ENCODE measurements at places on chromosomes 2 and 18.

GRCh38 chr18:159037-159652 lies 788 bp downstream of the USP14 start:
- DNase-seq: no peak

DNA sequence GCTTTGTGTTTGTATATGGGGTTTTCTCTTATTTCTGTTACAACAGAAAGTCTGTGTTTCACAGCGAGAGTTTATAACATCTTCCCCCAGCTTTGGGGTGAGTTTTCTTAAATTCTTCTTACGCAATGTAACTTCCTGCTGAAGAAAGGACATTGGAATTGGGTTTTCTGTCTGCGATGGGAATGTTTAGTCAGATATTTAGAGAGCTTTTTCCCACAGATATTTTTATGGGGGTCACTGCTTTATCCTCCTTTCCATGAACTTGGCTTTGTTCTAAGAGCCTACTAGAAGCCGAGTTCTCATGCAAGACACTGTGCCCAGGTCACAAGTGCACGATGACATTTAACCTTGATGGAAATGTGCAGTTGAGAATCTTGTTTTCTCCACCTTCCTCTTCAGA lies 22.1 kb downstream of the B3GNT2 start:
- DNase-seq: no peak

- DNase-seq: no peak
Measured at GRCh38 chr2:130156624-130157004, 11.7 kb upstream of the CCDC74B start.

GRCh38 chr2:192011196-192011595 lies 164.3 kb upstream of the CAVIN2 start:
- no peak for DNase-seq

DNA sequence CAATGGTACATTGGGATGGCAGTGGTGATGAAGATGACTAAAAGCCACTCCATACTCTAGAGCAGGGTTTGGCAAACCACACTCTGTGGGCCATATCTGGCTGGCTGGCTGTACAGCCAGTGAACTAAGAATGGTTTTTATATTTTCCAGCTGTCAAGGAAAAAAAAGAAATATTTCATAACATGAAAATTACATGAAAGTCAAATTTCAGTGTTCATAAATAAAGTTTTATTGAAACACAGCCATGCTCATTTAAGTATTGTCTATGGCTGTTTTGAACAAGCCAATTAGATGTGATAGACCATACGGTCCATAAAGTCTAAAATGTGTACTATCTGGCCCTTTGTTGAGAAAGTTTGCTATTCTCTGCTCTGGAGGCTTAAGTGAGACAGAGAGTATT lies 1.5 kb downstream of the TTC21B start:
- no peak for DNase-seq

- DNase-seq: no peak
Measured at GRCh38 chr2:165471349-165471950, 2.0 kb downstream of the CSRNP3 start.

DNA sequence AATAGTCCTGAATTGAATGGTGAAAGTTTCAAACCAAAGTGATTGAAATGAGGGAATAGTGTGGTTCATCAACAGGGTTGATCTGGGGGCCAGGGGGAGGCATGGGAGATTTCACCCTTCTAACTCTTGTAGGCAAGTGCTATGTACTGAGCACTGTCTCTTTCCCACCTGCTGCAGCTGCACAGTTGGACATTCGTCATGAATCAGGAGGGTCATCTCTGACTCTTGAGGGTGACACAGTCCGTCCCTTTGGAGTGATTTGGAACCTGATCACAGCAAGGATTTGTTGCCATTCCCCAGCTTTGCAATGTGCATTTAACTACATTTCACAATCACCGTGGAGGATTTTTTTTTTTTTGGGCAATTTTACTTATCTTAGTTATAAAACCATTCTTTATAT lies 224.6 kb downstream of the PHLPP1 start:
- no peak for DNase-seq

DNA sequence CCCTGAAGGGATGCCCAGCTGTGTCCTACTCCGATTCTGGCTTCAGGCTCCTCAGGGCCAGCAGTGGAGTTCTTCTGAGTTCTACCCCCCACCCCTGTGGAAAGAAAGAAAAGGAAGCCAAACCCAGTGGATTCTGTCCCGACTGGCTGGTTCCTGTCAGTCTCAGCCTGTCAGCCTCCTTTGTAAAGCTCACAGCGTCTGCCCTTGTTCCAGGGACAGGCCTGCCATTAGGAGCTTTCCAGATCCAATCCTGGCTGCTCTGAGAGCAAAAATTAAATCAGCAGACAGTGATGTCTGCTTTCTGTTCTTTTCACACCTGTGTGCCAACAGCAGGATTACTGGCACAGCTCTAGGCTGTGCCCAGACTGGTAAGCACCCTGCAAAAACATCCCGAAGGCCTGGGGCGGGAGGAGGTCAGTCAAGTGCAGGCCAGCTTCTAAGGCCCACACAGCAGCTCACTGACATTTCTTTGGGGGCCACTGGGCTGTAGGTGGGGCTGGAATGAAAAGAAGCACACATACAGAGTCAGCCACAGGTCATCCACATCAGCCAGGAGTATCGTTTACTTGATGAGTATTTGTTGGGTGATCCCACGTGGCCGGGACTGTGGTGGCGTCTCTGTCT lies 69.1 kb downstream of the EHD3 start:
- DNase-seq: no peak

GRCh38 chr18:8962192-8962779 lies 140.2 kb upstream of the NDUFV2 start:
- DNase-seq: no peak

DNA sequence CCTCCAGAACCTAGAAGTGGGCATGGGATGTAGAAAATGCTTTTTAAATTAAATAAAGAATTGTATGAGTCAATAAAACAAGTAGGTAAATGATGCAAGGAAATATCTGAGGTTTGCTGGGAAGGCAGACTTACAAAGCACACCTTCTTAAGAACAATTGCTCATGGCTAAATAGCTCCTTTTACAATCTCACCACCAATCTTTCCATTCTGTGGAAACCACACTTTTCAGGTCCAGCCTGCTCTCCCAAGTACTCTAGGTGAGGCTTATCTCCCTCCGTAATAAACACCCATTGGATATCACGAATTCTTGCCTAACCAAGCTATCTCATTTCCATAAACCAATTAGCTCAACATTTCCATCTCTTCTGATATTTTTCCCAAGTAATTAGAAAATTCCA lies 91.5 kb upstream of the SLC8A1 start:
- no peak for DNase-seq

DNA sequence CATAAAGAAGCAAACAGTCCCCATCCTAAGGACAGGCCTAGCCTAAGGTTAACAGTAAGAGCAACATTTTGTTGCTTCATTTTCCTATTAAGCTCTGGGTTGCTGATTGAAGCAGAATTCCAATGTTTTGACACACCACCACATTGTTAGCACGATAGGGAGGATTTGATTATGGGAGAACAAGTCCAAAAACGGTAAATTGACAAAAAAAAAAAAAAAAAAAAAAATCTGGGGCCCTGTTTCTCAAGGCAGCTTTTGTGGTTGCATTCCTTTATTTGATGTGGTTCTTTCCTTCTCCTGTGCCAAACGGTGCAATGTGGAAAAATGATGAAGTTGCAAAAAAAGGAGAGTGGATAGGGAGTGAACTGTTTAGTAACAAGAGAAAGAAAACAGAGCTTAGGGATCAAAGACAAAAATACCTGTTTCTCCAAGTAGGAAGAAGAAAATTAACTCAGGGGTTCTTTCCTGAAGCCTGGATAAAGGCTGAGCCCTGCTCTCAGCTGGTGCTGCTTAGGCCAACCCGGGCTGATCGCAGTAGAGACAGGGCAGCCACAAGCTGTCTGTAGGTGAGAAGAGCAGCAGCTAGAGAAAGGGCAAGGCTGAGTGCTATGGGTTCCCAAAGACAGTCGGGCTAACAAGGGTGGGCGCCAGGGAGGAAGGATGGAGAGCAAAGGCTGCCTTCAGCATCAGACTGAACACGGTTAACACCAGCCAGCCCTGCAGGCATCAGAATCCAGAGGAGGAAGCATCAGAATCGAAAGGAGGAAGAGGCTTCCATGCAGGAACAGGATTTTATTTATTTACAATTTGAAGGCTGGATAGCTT lies 167.8 kb upstream of the FOSL2 start:
- no peak for DNase-seq

DNA sequence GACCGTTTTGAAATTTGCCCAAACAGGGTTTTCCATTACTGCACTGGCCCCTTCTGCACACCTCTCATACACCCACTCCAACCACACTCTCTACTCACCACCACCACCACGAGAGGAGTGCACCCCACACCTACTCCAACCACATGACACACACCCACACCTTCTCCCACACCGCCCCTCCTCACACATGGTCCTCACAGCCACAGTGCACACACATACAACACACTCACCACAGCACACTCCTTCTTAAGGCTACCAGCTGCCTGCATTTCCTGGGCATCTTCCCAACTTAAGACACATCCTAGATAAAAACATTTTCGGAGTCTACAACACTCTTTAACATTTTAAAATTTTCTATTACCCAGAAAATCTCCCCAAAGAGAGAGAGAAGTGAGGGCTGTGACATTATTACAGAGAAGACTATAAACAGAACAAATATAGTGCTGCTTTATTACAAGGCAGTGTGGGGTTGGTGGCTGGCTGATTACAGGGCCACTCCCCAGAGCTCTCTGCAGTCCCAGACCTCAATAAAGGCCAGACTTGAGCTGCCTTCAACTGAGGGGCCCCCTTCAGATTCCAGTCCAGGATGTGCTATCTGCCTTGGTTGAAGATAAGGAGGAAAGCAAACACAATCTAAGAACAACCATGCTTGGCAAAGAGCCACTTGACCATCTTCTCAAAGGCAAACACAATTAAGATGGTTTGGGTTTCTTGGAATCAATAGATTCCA lies 36.1 kb downstream of the NHEJ1 start:
- DNase-seq: no peak

DNA sequence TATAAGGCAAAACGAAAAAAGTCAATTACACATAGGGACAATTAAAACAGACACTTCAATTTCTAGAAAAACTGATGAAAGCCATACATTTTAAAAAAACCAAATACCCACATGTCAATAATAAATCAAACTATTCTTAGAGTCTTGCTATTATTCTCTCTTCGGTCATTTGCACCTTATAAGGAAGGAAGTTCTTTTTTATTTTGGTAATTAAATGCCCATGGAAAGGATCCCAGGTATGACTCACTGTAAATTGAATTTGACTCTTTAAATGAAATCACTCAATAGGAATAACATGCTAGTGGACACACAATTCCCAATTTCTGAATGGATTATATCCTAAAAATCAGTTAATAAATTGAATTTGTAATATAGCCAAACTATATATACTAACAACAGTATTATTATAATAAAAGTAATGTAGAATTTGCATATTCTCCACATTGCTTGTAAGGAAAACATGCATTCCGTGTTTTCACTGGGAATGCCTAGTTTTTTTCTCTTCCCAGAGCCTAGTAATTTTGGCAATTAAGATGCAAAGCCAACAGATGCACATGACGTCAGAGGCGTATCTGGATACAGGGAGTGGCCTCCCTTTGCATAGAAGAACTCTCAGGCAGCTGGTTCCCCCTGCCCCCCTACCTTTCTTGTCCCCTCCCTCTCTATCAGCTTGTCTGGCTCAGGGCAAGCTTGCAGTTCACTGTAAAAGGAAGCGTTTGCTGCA lies 153.5 kb upstream of the PGAP1 start:
- DNase-seq: no peak

DNA sequence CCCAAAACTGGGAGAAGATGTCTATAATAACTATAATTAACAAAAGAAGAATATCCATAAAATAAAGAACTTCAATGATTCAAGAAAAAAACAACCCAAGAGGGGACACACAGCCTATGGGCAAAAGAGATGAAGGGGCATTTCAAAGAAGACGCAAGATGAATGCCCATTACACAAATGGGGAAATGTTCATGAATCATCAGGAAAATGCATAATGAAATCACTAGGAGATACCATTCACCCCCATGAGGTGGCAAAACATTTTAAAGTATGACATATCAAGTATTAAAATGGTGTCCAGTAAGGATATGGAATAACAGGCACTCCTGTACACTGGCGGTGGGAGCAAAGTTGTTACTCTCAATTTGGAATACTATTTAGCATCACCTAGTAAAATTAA lies 183.3 kb downstream of the TXNL1 start:
- DNase-seq: no peak

DNA sequence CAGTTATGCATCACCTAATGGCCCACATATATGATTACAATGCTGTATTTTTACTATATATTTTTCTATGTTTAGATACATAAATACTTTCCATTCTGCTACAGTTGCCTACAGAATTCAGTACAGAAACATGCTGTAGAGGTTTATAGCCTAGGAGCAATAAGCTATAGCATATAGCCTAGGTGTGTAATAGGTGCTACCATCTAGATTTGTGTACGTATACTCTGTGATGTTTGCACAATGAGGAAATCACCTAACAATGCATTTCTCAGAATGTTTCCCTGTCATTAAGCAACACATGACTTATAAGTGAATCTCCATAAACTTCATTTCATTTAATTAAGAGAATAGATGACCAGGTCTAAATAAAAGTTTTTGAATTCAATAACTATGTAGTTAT lies 43.5 kb downstream of the SLC38A11 start:
- no peak for DNase-seq

DNA sequence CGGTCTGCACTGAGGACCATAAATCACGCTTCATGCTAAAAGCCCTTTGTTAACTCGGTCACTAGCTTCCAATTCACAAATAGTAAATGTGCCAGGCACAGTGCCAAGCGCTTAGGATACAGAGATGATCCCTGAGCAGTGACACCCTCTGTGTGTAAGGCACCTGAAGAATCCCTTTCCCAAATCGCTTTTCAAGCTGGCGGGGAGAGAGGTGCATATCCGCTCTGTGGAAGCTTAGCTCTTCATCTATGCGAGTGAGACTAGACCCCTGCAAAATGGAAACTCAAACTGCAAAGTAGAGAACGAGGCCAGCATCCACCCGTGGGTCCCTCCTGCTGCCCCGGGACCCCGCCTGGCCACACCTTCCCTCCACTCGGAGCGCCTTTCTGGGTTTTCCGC lies 2.4 kb downstream of the PIEZO2 start:
- DNase-seq: no peak

DNA sequence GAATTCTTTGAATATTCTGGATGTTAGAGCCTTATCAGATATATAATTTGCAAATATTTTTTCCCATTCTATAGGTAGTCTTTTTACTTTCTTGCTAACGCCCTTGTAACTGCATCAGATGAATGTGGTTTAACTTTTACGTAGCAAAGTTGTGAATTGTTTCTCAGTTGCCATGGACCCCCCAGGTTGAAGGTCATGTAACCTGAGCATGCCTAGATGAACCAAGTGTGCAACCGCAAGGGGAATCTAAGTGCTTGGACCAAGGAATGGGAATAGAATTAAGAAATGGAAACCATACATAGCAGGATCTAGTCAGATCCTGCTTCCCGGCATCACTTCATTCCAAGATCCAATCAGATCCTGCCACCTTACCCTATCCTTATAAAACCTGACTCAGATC lies 65.1 kb upstream of the TNP1 start:
- no peak for DNase-seq

- DNase-seq: no peak
Measured at GRCh38 chr2:168156661-168157060, 90.7 kb downstream of the STK39 start.

GRCh38 chr2:66854298-66854697 lies 419.4 kb downstream of the MEIS1 start:
- DNase-seq: no peak

Data from activated CD8-positive, alpha-beta memory T cell treated with anti-CD3 and anti-CD28 coated beads for 1 hour (primary cell).